ENCODE measurements at places on chromosomes 4 and X.

GRCh38 chr4:98318521-98318920 lies 57.3 kb downstream of the RAP1GDS1 start:
- DNase-seq = no peak

DNA sequence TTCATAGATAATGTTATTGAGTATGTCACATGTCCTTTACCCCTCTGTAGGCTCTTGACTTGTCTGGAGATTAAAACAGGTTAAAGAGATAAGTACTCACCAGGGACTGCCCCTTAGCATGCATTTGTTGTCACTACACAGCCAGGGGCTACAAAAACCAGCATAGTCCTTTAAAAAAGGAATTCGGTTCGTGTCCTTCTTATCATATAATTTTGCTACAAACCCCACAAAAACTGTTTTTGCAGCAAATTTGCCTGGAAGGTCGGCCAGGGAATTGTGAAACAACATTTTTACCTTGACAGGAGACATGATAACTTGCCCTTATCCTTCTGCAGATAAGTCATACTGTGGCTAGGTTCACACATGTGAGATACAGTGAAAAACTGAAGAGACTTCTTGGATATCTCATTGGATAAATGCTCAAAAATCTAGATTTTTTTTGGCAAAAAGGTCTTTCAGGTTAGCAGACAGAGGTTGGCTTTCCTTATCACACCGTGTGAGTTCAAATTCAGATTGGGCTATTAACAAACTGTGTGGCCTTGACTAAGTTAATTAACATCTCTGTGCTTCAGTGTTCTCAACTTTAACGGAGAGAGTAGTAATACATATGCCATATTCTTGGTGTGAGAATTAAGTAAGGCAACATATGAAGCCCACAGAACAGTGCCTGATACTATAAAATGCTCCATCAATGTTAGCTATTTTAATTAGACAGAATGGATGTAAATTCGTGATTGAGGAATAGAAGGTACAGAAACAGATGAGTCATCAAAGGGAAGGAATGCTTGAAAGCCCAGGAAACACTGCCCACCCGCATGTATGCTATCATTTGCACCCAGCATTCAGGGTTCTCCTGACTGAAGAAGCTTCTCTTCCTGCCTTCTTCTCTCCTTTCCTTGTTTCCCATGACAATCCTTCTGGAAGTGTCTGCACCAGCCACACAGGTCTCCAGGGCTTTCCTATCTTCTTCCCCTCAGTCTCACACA lies 30.0 kb downstream of the FAM9C start:
- no peak for DNase-seq

GRCh38 chr4:38310446-38311043 lies 350.3 kb downstream of the PTTG2 start:
- no peak for DNase-seq

DNA sequence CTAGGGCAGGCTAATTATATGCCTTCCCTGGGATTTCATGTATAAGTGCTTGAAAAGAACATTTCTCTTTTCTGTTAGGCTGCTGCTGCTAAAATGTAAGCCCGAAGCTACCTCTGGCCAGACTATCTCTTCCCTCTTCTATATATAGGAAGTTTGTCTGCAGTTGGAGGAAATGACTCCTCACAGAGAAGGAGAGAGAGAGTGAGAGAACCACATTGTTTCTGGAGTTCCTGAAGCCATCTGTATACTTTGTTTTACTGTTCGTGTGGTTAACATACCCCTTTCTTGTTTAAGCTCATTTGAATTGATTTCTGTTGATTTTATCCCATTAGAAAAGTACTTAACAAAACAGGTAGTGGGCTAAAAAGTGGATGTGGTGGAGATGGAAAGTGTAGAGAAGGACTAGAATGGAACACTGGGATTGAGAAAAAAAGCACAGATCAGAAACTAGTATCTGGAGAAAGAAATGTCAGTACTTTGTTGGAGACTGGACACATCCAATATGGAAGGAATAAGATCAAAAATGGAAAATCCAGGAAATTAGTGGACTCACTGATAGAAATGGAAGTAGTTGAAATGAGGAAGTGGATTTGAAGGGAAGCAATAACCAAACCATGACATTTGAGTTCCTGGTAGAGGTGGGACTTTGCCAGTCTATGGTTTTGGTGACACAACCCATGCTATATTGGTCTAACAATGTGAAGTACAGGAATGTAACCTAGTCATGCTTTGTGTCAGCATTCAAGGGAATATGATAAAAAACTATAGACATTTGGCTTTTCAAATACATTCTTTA lies 112.6 kb downstream of the TMA16 start:
- no peak for DNase-seq

DNA sequence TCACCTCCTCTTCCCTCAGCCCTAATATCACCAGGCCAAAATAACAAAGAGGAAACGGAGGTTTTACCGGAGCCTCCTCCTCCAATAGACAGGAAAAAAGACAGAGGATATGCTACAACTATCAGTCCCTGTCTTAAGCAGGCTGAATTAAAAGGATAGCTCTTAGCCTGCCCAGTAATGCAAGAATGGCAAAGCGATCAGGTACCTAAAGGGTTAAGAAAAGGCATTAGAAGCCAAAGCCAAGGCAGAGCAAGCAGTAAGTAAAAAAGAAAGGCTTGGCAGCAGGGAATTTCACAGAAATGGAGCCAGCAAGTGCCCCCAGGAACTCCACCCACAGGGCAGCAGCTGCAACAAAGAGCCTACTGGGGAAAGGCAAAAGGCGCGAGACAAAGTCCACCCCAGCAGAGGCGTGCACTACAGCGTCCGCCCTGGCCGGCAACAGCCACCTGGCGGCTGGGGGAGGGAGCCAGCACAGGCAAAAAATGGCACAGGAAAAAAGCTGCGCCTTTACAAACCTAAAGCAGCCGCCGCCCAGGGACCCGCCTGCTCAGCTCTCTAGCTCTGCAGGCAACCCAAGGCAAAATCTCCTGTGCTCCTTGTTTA lies 220.6 kb upstream of the ZC4H2 start:
- peak; percentile 69 for DNase-seq

GRCh38 chr4:168708108-168708507 lies 211.3 kb downstream of the PALLD start:
- no peak for DNase-seq

DNA sequence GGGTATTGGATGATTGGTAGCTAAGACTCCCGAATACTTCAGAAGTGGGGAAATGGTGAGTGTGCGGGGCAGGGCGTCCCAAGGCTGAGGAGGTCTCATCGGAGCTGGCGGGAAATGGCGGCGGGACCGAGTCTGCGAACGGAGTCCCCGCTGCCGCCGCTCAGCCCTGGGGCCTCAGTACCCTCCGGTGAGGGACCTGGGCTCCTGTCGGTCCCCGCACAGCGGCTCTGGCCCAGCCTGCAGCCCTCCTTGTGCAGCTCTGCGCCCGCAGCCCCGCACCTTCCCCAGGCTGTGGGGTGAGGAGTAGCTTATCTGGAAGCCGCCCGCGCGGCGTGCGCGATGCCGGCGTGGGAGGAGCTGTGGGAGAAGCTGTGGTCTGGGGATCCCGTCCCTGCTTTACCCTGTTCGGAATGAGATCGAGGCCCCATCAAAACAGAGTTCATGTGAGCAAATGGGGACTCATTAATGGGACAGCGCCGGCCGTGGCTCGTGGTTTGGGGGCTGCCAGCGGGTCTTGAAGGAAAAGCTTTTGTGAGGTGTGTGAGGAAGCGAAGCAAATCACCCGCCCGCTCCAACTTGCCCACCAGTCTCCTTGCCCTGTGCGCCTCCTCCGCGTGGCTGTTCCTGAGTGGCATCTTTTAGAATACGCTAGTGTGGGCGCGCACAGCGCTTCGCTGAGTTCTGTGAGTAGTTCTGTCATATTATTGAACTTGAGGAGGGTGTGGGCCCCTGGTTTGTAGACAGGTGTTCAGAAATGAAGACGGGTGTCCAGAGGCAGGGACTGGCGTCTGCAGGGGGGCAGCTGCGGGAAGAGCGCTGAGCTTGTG lies 531 bp downstream of the ZNF141 start:
- peak; percentile 58 for DNase-seq

All from glutamatergic neuron (in vitro differentiated cells).